ENCODE measurements at places on chromosomes 12 and 14. TPM values are rescaled to one million over a fixed set of nuclear protein-coding genes. Genes with fewer than 3 reads are reported as not detected.

The RFX4 gene
- total RNA-seq, result not detected

The APOLD1 gene
- total RNA-seq, result 16.2 TPM

GRCh38 chr14:79822034-79822433 is 389.3 kb downstream of the DIO2 start:
- no peak for ATAC-seq

The ZFYVE21 gene
- 175 TPM for total RNA-seq

DNA sequence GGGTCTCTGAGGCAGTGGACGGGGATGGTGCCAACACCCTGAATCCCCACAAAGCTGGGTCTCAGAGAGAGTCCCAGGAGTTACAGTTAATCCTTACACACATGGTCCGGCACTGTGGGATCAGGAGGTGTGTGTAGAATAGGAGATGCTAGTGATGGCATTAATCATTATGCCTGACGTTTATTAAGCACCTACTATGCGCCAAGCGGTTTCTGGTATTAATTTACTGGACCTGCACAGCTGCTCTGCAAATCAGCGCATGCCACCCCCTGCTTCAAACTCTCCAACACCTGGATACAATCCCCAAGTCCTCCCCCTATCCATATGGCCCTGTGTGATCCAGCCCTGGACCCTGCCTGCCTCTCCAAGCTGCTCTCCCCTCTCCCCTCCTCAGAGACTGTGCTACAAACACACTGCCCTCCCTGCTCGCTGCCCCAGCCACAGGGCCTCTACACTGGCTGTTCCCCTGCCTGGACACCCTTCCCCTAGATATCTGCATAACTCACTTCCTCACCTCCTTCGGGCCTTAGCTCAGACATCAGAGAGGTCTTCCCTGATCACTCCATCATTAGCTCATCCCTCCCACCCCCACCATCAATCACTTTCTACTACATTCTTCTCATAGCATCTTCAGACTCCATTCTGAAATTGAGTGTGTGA is 86.0 kb downstream of the RFLNA start:
- no peak for ATAC-seq

GRCh38 chr14:63175531-63175930 is 28.7 kb upstream of the RHOJ start:
- ATAC-seq, result no peak

GRCh38 chr12:76523408-76523807 is 36.2 kb downstream of the OSBPL8 start:
- ATAC-seq, result no peak

Measured in gastroesophageal sphincter (tissue), 4 donors.